ENCODE measurements at places on chromosomes 11 and 22.

GRCh38 chr11:17430616-17431015, 42.2 kb upstream of the KCNJ11 start:
- DNase-seq: no peak

GRCh38 chr11:35330931-35331330, 88.4 kb downstream of the SLC1A2 start:
- no peak for DNase-seq

DNA sequence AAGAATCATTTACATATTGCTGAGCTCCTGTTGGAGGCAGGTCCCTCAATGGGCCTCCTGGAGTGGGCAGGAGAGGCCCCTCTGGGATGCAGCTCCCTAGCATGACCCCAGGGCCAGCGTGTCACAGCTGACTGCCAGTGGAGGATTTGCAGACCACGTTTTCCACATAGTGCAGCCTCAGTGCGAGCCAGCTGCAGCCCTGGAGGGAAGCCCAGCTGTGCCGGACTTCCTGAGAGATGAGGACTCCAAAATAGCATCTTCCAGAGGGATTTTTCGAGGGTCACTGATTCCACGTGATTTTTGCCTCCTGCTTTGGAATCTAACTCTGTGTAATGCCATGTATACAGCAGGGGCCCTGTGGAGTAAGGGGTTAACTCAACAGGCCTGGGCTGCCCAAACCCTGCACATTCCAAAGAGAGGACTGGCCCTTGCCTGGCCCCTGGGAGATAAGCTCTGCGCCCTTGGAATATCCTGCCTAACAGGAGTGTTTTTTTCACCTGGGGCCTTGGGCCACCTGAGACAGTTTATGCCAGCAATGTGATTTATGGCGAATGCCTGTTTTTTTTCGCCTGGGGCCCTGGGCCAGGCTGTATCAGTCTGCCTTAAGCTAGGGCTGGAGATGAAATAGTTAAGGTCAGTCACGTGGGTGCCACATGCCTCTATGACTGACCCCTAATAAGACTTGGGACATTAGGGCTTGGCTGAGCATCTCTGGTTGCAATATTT, 47.4 kb downstream of the RPS6KA4 start:
- DNase-seq: no peak

- no peak for DNase-seq
These were observed 768 bp upstream of the CDKN1C start for GRCh38 chr11:2886191-2886894.

DNA sequence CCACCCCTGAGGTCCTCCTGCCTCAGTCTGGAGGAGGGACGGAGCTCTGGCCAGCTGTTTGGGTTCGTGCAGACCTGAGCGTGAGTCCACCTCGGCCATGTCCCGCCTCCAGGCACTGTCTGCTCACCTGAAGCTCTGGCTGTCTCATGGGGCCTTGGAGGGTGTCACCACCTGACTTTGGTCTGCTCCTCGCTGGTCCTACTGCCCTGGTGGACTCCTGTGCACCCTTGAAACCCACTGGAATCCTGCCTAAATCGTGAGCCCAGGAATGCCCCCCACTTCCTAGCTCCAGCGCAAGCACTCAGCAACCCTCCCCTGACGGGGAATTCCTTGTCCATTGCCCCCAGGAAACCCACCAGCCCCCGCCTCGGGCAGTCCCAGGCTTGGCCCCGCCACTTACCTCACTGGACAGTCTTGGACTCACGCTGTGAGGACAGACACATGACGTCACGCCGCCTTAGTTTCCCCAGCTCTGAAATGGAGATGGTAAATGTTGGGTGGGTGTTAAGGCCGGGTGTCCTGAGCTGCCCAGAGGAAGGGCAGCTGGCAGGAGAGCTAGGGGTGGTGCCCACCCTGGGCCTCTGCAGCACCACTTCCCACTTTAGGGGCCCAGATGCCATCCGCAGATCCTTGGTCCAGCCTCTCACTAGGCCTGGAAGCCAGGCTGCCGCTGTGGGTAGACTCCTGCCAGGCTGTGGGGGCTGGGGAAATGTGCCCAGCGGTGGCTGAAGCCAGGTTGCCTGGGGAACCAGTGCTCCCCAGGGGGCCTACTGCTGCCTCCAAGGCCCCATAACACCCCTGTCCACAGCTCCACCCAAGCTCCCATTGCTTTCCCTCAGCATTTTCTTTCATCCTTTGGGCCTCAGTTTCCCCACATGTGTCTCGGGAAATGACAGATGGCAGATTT, 18.2 kb upstream of the TBX1 start:
- no peak for DNase-seq

DNA sequence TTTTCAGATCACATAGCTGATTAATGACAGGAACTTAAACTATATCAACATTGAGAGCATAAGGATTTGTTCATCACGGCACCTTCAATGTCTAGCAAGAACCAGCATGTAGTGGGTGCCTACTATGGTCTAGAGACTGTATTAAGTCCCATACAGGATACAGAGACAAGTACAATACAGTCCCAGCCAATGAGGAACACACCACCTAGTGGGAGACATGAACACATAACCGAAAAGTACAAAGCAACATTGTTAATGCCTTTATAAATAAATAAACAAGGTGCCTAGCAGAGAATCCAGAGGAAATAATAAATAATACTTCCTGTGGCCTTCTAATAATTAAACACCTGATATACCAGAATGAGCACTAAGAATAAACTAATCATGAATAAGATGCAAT, 87.7 kb upstream of the OPCML start:
- DNase-seq: no peak

DNA sequence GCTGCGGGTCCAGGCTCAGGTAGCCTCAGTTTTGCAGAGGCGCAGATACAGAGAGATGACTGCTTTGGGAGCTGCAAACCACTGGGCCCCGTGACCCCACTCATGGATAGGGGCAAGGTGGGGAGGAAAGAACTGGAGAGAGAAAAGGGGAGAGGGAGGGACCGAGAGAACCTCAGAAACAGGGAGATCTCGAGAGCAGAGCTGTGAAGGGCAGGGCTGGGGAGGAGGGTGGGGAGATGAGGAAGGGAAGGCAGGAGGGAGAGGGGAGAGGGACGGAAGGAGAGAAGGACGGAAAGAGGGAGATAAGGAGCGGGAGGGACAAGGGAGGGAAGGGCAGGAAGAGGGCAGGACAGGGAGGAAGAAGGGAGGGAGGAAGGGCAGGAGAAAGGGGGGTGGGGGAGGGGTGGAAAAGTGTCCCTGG, 46.3 kb downstream of the IGLL1 start:
- DNase-seq: no peak

GRCh38 chr11:23320131-23320530, 459.9 kb upstream of the CCDC179 start:
- DNase-seq: no peak

DNA sequence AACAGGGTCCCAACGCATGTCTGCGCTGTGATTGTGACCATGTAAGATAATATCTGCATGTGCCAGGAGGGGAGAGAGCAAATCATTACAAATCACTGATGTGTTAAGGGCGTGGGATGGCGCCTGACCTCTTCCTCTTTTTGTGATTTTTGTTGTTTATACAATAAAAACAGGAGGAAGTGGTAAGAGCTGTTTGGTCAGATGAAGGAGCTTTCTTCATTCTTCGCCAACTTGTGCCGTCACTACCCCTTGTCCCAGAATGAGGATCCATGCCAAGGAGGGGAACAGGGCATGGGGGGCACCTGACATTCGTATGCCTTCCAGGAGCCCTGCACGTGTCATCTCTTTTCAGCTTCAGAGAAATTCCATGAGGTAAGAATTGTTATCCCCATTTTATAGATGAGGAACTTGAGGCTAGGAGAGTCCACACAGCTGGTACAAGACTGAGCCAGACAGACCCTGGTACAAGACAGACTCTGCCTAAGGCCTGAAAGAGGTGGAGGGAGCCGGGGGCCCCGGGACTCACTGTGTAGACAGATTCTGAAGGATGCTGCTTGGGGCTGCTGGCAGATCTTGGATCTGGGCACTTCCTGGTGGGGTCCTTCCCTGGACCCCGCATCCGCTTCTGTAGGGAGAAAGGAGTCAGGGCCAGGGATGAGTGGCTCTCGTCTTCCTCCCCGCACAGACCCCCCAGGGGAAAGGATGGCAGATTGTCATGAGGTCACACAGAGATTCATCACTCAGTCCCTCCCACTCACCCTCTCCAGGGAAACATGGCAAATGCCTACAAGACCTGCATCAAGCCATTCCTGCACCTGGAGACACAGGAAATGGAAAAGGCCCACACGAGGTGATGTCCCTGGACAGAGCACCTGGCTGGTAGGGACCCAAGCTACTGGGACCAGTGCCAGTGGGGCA, 34.6 kb downstream of the NFAM1 start:
- no peak for DNase-seq

- no peak for DNase-seq
These were observed 320.3 kb upstream of the ZC3H12C start for GRCh38 chr11:109772892-109773291.

DNA sequence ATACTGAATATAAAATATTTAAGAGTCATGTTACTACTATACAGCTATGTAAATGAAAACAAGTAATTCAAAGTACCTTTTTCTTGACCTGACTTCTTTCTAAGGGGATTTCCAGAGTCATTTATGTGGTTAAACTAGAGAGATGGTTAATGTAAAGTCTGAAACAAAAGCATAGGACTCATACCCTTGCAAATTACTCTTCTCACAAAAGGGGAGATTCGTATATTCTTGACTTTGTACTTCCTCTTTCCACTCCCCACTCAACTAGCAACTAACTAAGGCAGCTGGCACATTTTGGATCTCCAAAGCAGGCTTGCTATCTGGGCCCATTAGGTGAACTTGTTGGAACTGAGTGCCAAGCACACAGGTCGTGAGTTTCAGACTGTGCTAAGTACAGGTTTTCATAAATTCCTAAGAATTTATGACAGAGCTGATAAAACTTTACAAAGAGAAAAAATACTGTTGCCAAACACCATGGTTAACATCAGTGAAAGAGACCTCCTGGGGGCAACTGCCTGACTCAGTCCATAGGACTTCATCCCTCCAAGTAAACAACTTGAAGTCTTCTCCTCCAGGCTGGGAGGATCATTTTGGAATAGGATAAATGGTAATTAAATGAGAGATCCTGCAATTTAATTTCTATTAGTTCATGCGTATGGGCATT, 77.0 kb upstream of the DDI1 start:
- DNase-seq: no peak

GRCh38 chr11:46100670-46101069, 20.6 kb downstream of the PHF21A start:
- no peak for DNase-seq

DNA sequence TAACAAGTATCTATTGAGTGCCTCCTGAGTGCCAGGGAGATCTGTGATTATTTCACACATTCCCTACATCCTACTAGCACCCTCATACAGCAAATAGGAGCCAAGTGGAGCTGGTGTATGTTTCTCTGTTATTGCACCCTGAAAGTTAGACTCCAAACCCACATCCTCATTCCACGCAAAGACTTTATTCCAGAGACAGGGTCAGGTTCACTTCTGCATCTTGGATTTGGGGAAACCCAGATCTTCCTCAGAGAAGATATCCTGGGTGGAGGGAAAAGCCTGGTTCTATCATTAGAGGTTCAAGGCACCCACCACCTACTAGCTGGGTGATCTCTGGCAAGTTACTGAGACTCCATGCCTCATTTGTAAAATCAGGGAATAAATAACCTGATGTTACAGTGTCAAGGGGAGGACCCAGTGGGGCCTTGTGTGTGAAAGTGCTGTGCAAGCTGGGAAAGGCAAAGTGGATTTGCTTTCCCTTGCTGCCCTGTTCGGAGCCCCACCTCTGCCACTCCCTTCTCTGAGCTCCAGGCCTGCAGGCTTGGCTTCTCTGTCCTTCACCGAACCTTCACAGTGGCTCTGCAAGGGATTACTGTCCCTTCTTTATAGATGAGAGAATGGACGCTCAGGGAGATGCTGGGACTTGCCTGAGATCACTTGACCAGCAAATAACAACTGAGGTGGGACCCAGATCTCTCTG, 991 bp upstream of the SLCO2B1 start:
- no peak for DNase-seq

Measured in breast epithelium (tissue), 4 donors.